ENCODE measurements at places on chromosomes 5 and 9.
A peak's percentile ranks its signal among the peaks of the same experiment; 100 is the strongest.

DNA sequence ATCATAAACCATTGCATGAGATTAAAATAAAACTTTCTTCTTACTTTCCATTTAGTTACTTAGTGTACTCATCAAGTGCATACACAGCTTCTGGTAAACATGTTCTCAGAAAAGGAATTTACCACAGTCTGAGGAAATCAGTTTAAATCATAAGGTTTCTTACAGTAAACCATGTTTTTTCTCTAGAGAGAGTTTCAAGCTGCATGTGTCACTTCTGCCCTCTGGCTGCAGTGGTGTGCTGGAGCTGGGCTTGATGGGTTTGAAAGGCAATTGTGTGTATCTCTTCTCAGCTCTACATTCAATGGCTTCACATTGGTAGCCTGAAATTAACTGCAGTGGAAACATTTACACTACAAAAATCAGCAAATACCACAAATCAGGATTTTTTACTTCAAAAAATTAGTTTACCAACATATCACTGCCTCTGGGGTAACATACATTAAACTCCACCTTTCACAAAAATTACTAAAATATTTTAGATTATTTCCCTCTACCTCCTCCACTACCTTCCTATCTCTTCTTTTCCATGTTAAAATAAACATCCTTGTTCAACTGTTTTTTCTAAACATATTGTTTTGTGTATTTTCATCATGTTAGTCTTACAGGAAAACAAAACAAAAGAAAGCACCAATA lies 414.3 kb downstream of the ANXA1 start:
- DNase-seq = peak; percentile 5

- no peak for DNase-seq
Observed at GRCh38 chr5:113381791-113382190, 53.0 kb downstream of the TSSK1B start.

GRCh38 chr5:132830436-132831094 lies at the start of gene SHROOM1:
TSS of gene SHROOM1 (minus strand) at chr5:132830647. CDS start at chr5:132826140, 4,507 bp downstream.
- peak; percentile 28 for DNase-seq

DNA sequence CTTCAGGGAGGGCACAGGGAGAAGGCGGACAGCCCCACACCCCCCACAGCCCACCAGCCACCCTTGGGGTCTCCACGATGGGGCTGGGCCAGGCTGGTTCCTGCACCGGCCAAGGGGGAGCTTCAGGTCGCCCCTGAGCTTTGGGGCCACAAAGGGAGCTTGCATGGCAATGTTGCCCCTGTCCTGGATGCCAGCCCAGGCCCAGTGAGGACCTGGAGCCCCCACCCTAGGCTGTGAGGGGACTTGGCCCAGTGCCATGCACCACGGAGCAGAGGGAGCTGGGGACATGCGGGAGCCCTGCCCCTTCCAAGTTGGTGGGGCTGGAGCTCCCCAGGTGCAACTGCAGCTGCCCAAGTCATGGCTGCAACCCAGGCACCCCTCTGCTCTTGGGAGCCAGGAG lies 18.4 kb downstream of the TMEM38B start:
- DNase-seq = no peak
